ENCODE measurements at places on chromosomes 1 and 21.
A peak's percentile ranks its signal among the peaks of the same experiment; 100 is the strongest.

- DNase-seq: no peak
Measured at GRCh38 chr1:59952065-59952464, 25.5 kb upstream of the CYP2J2 start.

- DNase-seq: no peak
Measured at GRCh38 chr1:60037669-60038068, 35.9 kb downstream of the C1orf87 start.

DNA sequence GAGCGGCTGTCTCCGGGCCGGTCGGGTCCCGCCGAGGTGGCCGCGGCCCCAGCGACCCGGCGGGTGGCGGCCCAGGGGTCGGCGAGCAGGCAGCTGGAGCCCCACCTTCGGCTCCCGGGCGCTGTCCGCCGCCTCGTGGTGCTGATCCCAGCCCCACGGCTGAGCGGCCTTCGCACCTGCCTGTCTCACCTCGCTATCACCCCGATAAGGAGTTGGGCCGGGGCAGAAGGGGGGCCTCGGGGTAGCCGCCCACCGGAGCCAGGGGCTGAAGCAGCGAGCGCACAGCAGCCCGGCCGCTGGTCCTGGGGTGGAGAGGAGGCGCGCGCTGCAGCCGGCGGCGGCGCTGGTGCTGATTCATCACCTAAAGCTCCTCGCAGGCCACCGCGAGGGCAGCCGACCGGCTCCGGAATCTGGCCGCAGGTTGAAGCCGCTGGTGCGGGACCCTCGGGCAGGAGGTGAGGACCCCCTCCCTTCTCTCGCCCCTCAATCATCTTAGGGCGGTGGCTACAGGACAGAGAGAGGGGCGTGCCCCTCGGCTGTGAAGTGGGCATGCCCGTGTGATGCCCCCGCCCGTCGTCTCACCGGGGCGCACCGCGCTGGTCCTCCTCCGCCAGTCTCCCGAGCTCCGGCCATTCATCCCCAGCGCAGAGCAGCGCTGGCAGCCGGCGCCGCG is 575 bp downstream of the TRIM67 start:
- peak; percentile 63 for DNase-seq

GRCh38 chr21:28580585-28580984 is 412.1 kb downstream of the LTN1 start:
- no peak for DNase-seq

GRCh38 chr1:193030280-193030679 is 28.9 kb downstream of the UCHL5 start:
- no peak for DNase-seq

- peak; percentile 75 for DNase-seq
Measured at GRCh38 chr1:43453442-43454269, at the start of gene HYI. Gene HYI, minus strand, starts transcription at chr1:43453931. Its CDS starts 138 bp downstream, at chr1:43453793.

DNA sequence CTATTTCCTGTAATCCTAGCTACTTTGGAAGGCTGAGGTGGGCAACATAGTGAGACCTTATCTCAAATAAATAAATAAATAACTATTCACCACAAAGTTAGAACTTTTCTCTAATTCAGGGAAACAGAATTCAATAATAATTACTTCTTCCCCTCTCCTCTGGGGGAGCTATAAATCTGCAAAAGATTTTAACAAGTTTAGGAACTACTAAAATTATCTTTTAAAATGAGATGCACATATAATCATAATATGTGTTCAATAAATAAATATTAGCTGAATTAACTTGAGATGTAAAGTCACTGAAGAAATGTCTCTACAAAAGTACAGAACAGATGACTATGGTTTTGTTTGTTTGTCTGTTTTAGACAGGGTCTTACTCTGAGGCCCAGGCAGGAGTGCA is 14.1 kb downstream of the WDR47 start:
- no peak for DNase-seq

DNA sequence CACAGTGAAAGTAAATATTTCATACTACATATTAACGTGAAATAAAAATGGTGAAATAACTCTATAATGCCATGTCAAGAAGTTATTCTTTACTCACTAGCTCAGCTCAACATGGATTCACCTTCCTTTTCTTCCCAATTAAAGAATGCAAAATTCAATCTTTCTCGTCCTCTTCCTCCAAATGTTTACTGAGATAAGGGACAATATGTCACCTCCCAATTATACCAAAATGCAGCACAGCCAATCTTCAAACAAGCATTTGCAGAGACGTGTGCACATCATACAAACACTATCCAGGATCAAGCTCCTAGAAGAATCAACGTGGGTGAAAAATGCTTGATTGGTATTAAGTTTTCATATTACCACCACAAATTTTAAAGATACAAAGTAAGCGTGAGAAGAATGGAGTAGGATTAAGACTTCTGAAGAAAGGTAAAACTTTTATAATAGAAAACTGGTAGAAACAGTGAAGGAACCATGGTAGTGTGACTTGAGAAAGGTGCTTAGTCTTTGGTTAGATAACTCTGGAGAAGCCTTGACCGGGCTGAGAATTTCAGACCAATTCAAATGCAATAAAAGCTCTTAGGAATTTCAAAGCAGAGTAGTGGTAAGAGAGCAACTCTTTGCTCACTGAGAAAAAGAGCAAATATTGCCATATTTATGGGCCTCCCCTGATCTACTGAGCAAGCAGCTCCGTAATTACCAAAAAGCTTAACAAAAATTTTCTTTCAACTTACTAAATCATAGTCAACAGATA is 7.2 kb downstream of the PTP4A2 start:
- no peak for DNase-seq

DNA sequence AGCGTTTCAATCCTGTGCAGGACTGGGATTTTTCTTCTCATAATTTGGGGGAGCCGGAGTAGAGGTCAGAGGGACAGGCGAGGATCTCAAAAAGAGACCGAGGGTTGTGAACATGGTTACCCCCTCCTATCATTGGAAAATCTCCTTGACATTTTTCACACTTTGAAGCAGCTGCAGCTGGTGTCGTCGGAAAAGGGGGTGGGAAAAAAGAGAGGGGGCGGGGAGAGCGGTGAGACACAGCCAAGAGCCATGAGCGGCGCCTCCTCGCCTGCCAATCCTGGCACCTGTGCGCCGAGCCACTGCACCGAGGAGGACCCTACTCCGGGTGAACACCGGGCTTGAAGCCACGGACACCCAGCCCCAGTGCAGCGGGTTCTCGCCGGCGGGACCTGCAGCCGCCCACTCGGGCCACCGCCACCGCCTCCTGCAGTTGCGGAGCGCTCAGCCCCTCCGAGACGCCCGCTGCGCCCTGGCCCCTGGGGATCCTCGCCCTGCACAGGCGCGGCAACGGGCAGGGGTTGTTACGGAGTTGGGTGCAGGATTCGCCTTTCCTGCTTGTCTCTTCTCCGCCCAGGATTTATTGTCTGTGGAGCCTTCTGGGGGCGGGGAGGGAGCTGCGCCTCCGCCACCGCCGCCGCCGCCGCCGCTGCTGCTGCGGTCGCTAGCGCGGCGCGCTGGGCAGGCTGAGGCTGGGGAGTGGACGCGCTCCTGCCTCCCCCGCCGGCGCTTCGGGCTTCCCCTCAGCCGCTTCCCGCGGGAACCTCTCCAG is at the start of gene LRRC7:
TSS of gene LRRC7 (plus strand) at position 271 of the 769 bp plus-strand sequence. CDS start 718 bp downstream, outside the sequence.
- DNase-seq: no peak

DNA sequence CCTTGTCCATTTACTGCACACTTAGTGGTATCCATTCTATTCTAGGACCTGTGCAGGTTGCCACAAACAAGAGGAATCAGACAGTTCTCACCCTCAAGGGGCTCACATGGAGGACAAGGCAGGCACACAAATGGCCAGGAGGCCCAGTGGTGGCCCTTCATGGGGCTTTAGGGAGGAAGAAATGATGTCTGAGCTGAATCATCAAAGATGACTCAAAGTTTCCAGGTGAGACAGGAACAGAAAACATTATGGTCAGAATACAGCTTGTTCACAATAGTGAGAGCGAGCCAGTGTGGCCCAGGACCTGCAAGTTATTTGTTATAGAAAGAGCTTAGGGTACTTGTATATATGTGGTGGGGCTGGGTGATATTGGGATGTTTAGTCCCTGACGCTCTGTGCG is 26.4 kb downstream of the SHISAL2A start:
- no peak for DNase-seq

GRCh38 chr1:9726905-9727595 is 75.5 kb downstream of the PIK3CD start:
- DNase-seq: no peak

DNA sequence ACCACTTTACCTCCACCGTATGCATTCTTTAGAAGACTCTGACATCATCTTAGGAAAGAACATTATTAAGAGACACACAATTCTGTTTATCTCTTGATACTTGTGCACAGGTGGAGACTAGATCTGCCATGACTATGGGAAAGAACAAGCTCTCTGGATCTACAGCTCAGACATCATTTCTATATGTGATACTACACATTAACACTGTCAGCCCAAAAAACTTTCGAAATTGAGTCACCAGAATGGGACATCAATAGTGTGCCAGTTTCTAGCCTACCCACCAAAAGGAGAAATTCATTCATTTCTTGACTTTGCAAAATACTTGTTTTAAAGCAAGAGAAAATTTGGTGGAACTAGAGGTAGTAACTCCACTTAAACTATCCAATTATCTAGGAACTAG is 6.0 kb upstream of the EVI5 start:
- no peak for DNase-seq

- no peak for DNase-seq
Measured at GRCh38 chr1:153848805-153849204, 73.6 kb downstream of the SLC27A3 start.

DNA sequence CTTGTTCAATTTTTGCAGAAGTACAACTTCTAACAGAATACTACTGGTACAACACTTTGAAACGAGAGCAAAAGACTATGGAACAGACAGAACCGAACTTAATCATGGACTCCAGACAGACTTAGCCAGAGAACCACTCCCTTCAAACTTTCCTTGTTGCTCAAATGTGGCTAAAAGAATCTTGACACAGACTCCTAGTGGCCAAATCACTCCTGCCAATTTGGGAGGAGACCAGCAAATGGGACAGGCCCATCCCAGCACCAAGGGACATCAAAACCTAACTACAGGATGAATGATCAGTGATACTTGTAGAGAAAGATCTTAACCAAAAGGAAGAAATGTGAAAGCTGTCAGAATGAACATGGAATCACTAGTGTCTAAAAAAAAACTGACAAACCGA is 154.0 kb downstream of the MATN1 start:
- DNase-seq: no peak

GRCh38 chr1:156082309-156083091 is at the start of gene MEX3A:
Gene MEX3A, minus strand, starts transcription at chr1:156082465. Its CDS starts 467 bp downstream, at chr1:156081998.
- DNase-seq: peak; percentile 84

- no peak for DNase-seq
Measured at GRCh38 chr1:205124726-205125125, 2.9 kb upstream of the RBBP5 start.

DNA sequence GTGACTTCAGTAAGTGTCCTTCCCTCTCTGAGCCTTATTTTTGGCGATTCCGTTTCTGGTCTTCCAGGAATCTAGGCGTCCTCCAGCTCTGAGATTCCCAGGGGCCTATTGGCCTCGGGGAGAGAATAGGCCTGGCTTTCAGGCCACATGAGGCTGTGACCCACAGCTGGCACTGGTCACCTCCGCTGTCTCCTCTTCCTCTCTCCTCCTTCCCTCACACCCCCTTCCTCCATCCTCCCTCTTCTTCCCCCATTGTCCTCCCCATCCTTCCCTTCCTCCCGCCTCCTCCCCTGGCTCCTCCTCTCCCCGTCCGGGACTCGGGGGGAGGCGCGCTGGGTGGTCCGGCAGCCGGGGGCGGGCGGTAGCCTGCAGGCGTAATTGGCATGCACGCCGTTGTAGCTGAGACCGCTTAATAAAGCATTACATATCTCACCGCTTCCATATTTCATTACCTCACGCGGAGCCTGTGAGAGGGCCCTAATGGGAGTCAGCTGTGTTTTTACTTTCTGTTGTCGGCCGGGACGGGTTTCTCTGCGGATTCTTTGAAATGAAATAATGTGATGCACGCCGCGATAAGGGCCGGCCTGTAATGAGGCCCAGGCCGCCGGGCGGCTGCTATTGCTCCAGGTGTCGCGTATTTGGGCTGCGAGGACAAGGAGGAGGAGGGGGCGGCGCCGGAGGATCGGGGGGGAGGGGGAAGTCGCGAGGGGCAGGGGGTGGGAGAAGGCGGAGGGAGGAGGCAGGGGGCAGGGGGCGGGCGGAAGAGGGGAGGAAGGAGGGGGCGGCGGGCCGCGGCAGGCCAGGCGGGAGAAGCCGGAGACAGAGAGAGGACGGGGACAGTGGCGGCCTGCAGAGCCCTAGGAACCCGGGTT is 95.3 kb downstream of the FOXD2 start:
- DNase-seq: no peak

- no peak for DNase-seq
Measured at GRCh38 chr1:81549588-81550127, 251.1 kb upstream of the ADGRL2 start.

GRCh38 chr1:36821386-36821785 is 212.9 kb downstream of the GRIK3 start:
- DNase-seq: no peak

GRCh38 chr1:221514806-221515205 is 227.1 kb downstream of the DUSP10 start:
- no peak for DNase-seq

DNA sequence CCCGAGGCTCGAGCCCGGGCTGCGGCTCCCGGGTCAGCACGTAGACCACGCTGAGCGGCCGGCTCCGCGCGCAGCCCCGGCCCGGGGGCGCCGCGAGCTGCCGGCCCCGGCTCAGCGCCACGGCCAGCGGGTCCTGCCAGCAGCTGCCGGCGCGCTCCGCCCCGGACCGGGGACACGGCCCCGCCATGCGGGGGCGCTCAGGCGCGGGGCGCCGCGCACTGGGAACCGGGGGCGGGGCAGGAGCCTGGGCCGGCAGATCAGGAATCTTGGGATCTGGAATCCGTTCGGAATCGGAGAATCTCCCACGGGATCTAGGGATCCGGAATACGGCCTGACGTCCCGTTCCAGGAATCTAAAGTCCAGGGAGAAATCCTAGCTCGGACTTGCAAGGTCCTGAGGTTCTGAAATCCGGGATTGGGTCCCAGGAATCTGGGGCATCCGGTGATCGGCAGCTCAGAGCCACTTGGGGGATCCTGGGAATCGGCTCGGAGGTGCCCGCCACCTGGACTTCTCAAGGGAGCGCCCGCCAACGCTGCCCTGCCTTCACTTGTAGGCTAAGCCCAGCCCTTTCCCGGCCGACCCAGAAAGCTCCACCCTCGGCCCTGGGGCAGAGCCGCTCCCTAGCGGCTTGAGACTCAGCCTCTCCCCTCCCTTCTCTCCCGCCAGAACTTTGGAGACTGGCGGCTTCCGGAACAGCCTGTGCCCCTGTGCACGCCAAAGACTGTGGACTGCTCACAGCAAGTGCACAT is at the start of gene MAP3K6:
TSS of gene MAP3K6 (minus strand) at position 551 of the 749 bp plus-strand sequence. CDS start at position 187, 364 bp downstream.
- peak; percentile 41 for DNase-seq

All from SHP77 (cell line).